ENCODE measurements at places on chromosomes 3 and 15.

- DNase-seq = no peak
Measured at GRCh38 chr3:116281313-116282143, 163.8 kb downstream of the LSAMP start.

DNA sequence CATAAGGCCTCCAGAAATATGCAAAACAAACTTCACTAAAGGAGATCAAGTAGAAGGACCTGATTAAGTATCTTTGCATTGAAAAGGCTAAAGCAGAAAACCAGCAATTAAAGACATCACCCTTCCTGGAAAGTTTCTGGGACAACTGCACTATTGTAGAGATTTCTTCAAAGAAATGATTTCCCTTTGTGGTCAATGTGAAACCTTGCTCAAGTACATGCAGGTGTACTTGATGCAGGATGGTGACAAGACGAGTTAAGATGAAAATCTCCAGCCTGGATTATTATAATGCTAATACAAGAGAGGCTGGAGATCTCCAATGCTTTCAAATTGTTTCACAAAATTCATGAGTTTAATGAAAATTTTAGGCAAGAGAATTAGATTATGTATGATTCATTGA is 208.4 kb downstream of the TIGIT start:
- no peak for DNase-seq

DNA sequence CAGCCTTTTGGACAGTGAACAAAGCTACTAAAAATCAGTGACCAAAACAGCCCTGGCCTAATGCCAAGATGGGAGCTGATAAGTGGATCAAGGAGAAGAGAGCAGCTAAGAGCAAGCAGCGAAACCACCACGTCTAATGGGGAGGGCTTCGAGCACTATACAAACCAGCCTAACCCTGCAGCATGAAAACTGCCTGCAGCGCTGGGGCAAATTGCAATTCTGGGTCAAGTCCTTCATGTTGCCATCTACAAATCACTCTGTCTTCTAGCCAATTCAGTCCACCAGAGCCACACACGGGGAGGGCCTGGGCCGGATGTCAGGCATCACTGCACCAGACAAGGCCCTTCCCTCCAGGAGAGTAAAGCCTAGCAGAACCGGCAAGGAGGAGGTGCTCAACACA is 30.5 kb upstream of the SPATA12 start:
- DNase-seq = no peak

DNA sequence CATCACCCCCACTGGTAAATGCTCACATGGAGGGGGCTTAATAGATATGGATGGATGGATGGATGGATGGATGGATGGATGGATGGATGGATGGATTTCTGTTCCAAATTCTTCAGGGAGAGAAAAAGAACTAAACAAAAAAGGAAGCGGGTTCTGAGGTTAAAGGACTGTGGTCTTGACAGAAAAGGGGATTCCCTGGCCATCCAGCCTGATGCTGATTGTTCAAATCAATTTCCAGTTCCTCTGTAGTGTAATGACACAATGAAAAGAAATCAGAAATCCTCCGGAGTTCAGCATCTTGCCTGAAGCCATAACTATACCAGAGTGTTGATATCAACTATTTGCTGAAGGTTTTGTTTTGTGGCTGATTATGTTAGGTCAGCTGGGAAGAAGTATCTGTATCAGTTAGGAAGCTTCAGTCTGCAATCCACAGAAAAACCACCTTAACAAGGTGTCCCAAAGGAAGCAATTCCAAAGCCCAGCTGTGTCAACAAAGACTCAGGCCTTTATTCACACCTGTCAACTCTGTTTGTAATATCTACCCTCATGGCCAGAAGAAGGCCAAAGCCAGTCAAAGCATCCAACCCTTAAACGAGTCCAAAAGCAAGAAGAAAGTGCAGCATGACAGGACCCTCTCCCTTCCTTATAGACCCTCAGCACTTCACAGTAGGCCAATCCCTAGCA is 24.5 kb upstream of the RASA2 start:
- DNase-seq = no peak

GRCh38 chr3:63966007-63966406 is 53.8 kb upstream of the SCAANT1 start:
- no peak for DNase-seq

GRCh38 chr3:115139072-115139471 is 8.0 kb downstream of the ZBTB20 start:
- DNase-seq = no peak

DNA sequence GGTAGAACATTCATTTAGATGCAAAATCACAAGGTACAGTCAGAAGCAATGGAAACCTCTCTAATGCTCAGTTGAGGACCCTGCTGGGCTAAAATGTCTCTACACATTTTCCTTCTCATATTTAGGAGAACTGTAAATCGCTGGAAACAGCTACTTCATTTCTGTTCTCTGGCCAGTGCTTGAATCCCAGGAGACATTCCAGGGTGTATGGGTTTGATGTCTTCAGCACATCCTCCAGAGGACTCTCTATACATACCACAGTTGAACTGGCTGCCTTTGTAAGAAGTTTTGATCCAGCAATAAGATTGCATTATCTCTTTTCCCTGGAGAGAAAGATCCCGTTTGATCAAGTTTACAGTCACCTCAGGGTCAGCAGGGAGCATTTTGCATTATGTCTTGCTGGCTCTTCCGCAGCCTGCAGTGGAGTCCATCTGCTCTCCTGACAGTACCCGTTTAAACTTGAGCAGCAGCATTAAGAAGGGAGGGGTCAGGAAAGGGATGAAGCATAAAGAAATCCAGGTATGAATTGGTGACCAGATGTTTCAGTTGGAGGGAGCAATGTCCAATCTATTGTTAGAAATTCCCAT is 676.0 kb downstream of the EPHA3 start:
- no peak for DNase-seq

DNA sequence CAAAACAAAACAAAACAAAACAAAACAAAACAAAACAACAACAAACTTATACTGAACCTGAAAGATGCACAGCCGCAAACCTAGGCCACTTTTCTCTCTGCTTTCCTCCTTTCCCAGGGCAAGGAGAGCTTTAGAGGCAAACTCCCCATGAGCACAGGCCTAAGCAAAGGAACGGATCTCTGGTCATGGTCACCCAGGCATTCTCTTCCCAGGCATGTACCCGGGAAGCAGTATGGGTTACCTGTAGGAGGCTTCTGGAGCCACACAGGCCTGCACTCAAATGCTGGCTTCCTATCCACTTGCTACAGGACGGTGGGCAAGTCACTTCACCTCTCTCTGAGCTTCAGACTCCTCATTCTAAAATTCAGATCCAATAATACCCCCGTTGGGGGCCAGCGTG is 171.8 kb downstream of the SMAD6 start:
- DNase-seq = no peak

DNA sequence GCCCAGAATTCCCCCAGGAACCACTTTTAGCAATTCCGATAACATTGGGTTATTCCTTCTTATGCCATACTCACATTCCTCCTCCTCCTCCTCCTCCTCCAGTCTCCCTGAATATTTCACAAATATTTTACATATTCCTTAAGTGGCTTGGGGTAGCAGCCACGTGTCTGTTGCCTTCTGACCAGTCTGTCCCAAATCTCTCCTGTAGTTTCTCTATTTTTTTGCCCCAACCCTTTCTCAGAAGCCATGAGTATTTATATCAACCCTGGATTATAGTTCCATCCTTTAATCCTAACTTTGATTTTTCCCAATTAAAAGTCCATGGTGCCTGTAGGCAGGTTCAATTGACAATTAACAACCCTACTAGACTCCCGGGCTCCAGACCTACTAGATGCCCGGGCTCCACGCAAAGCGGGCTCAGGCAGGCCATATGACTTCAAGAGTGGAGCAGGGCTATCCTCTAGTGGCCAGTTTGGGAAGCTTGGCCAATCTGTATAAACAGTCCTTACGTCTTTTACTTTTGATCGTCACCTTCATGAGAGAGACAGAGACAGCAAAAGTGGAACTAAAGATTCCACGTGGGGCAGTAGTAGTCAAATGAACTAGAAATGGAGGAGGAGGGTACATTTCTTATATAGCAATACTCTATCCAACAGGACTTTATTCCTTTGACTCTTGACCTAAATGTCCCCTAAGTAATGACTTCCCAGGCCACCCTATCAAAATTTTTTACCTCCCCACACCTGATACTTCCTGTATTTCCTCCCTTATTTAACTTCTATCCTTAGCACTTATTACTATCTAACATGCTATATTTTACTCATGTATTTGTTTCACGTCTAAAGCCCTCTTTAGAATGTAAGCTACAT is 69.7 kb downstream of the USF3 start:
- peak; percentile 32 for DNase-seq

GRCh38 chr3:85258819-85259218 is 300.0 kb downstream of the CADM2 start:
- DNase-seq = no peak

DNA sequence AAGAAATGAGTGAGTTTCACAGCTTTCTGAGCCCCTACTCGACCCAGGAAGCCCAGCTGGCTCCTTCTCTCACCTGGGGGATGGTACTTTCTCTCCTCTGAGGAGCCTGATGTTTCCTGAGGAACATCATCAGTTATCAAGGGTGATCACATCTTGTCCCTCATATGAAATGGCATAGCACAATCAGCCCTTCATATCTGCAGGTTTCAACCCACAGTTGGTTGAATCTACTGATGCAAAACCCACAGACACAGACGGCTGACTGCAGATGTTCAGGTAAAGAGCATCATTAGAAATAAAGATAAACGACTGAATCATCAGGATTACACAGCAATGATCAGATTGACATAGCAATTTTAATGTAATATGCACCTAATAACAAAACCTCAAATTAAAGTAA is 93.6 kb upstream of the OSTN start:
- no peak for DNase-seq

DNA sequence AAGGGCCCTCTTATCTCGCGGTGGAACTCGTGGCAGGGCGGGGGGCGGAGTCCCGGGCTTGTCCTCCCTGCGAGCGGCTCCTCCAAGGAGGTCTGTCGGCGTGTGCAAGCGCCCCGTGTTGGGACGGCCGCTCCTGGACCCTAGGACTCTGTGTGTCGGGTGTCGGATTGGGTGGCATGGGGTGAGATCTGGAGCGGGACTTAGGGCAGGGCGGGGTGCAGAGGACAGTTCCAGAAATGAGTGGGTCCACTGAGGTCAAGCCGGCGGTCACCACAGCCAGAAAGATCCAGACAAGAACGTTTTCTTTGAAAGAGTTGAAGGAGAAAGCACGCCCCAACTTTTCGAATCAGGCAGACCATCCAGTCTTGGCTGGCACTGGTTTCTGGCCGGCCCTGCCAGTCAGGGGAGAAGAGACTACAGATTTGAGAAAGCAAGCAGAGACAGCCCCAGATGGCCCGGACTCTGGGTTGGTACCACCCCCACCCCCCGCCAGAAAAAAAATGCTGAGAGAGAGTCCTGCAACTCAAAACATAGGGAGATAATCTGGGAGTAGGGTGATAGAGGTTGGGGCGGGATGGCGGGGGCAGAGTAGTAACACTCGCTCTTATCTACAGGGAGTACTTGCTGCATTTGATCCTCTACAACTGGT is 784 bp upstream of the CISH start:
- no peak for DNase-seq

DNA sequence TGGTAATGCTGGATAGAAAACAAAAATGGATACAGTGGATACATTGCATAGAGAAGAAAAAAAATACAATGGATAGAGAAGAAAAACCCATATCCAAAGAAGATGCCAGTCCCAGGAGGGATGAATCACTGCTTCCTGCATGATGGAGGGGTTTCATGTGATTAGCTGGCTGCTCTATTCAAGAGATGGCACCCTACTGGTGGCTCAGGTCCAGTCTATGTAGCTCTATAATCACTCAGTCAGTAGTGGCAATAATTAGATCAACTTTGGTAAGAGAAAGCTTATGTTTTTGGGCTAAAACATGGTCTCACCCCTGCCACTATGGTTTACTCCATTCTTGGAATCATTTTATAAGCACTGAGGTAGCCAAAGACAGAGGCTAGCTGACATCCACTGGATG is 33.7 kb upstream of the NOX5 start:
- DNase-seq = no peak

- no peak for DNase-seq
Measured at GRCh38 chr15:95884276-95884675, 446.2 kb upstream of the NR2F2 start.

DNA sequence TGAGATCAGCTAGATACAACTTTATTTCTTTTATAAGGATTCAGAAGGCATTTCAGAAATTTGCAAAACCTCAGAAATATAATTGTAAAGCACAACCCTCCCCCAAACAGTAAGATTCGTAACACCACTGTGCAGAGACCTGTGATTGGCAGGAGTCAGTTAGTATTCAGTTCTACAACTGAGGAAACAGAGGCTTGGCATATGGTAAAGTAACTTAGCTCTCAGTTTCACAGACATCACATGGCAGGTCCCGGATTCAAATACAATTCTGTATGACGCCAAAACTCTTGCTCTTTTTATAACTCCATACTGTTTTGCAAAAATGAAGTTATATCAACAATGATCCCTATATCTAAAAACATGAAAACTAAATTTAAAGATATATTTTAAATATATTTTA is 225.6 kb upstream of the LMCD1 start:
- DNase-seq = no peak

GRCh38 chr3:126364130-126364695 is 7.0 kb upstream of the KLF15 start:
- DNase-seq = no peak
